ENCODE measurements at places on chromosomes 3 and 15.

DNA sequence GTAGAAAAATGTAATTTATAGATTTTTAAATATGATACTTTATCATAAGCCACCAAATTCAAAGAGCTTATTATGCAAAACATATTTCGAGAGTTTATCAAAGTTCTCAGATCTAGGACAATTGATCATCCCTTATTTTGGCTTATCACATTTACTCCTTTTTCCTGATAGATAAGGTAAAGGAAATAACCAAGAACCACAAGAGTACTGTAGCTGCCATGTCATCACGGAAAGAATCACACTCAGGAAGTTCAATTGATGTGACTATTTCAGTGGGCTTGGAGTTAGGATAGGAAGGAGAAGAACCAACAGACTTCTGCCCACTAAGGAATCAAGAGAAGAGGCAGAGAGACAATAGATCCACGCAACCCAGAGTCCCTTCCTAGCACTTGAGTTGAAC is 142.7 kb upstream of the TMCO5A start:
- DNase-seq: no peak

DNA sequence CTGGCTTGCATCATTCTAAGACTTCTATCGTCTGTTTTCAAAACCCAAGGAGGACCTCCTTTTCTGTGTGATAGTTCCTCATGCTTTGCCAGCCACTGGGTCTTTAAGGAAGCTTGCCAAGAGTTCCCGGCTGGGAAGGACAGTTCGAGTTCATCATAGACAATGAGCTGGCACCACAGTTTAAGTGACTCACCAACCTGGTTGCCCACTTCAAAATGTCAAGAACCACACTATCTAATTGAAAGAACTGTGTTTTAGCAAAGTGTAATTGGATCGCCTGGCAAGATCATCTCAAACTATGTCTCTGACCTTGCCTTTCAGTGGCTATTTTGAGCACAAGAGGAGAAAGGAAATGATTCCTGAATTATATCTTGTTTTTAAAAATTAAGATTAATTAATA is 27.9 kb downstream of the SOX2 start:
- no peak for DNase-seq

DNA sequence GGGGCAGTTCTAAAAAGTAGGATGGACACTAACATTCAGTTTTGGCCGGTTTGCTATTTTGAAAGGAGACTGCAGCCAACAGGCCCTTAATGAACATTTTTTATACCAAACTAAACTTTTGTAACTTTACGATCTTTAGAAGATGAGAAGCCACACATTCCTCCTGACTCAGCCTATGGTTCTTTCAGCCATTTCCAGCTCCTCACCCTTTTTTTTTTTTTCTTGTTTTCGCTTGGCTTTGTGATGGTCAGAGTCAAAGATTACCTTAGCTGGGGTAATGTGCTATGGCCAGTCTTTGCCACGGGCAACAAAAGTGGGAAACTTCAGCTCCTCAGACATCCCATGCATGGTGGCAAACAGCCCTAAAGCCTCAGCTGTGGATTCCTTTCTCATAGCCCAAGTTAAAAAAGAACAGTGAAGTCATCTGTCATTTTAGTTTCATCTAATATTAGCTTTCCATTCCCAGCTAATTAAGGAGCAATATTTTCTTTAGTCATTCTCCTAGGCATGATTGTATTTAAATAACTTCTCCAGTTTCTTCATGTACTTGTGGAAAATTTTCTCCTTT is 368.7 kb downstream of the MFSD1 start:
- DNase-seq: no peak

- DNase-seq: peak; percentile 75
Measured at GRCh38 chr3:126679318-126679751, 24.4 kb upstream of the TXNRD3 start.

DNA sequence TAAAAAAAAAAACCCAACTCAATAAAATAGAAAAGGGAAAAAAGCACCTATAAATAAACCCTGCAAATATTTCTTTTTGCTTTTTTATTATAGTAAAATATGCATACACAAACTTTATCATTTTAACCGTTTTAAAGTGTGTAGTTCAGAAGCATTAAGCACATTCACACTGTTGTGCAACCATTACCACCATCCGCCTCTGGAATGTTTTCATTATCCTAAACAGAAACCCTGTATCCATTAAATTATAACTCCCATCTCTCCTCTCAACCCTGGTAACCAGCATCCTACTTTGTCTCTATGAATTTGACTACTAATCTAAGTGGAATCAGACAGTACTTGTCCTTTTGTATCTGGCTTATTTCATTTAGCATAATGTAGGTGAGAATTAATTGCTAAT is 15.0 kb downstream of the CDCP1 start:
- DNase-seq: no peak

GRCh38 chr3:15861163-15861562 is 63.4 kb upstream of the ANKRD28 start:
- DNase-seq: no peak

- DNase-seq: no peak
Measured at GRCh38 chr15:43095708-43096347, 10.0 kb downstream of the UBR1 start.

GRCh38 chr15:90213122-90213817 is 12.1 kb downstream of the SEMA4B start:
- DNase-seq: no peak

- no peak for DNase-seq
Measured at GRCh38 chr3:133271539-133271938, 128.3 kb upstream of the BFSP2 start.

DNA sequence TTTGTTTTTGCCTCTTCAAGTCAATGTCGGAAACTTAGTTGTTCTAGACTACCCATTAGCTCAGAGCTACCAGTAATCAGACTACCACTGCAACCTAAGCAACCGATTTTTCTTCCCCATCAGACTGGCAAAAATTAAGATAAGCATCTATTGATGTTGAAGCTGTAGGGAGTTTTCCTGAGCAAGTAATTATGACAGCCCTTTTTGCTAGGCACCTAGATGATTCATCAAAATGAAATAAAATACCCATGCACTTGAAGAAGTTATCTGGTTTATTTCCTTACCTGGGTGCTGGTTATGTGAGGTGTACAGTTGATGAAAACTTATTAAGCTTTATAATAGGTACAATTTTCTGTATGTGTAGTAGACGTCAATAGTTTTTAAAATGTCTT is 554 bp upstream of the COMMD4 start:
- DNase-seq: no peak

DNA sequence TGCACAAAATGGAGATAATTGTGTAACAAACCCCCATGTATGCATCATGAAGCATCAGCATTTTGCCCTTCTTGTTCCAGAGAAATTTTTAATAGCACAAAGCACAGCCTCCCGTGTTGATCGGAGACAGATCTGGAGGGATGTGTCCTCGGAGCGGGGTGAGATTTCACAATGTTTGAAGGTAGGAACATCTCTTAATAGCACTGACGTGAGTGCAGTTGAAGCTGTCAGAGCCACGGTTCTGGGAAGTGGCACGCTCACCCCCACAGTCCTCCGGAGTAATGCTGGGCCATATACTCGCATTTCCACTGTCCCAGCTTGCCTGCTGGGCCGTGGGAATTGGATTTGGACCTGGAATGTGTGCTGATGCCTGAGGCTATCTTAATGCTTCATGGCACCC is 24.1 kb downstream of the ARPP21 start:
- no peak for DNase-seq

DNA sequence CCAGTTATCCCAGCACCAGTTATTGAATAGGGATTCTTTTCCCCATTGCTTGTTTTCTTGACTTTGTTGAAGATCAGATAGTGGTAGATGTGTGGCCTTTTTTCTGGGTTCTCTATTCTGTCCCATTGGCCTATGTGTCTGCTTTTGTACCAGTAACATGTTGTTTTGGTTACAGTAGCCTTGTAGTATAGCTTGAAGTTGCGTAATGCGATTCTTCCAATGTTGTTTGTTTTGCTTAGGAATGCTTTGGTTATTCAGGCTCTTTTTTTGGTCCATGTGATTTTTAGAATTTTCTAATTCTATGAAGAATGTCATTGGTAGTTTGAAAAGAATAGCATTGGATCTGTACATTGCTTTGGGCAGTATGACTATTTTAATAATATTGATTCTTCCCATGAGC is 94.3 kb upstream of the CHMP2B start:
- DNase-seq: no peak

- peak; percentile 63 for DNase-seq
Measured at GRCh38 chr3:107999215-107999775, 91.5 kb downstream of the CD47 start.

DNA sequence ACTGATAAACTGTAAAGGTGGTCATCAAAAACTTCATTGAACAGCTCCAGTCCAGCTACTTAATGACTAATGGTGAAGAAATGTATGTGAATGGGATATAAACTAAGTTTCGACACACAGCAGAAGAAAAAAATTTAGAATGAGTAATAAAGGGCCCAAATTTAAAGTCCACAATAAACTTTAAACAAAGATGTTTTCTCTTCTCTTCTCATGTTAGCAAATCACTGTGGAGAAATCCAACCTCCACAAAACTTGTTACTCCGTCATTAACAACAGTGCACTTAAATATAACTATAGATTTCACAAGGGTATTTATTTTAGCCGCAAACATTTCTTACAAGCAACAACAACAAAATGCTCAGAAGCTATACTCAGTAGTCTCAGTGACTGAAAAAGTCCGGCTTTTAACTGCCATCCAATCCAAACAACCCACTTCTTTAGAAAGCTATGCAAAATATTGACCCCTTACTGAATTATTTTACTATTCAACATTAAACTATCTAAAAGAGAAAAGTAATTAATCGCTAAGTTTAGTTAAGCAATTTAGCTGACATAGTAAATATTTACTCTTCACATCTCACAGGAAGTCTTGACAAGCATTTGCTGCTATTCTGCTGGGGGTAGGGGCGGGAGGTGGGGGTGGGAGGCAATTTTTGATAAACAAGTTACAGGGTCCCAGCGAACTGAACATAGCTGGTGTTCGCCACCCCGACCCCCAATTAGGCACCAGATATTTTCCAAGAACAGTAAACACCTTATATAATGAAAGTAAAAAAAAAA is 2.4 kb downstream of the IGF2BP2 start:
- no peak for DNase-seq

GRCh38 chr3:192444096-192444790 is 283.1 kb downstream of the FGF12 start:
- peak; percentile 72 for DNase-seq

GRCh38 chr3:11717768-11718636 is 74.3 kb upstream of the VGLL4 start:
- DNase-seq: no peak

DNA sequence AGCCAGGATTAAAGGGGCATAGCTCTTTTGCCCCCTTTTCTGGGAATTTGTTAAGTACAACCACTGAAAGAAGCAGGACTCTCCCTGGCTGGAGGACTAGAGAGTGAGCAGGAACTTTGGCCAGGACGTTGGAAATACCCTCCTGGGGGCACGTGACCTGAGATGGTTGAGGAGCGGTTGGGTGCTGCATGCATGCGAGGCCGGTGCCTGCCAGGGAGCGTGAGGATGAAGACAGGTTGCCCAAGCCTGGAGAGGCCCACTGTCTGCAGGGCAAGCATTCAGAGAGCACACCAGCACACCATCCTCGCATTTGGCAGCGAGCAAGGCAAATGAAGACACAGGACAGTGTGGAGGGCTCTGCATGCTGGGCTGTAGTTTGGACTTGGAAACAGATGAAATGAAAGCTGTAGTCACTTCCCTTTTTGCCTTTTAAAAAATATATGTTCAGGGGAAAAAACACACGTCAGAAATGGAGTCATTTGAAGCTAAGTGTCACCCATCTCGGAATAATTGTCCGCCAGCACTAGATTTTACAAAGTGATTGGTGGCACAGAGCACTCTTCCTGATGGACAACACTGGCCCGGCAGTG is 217.6 kb downstream of the SLCO3A1 start:
- DNase-seq: no peak

GRCh38 chr3:146390957-146391356 is 78.4 kb downstream of the PLSCR2 start:
- DNase-seq: no peak

GRCh38 chr15:89971592-89971997 is 29.5 kb upstream of the ZNF710 start:
- peak; percentile 58 for DNase-seq

- no peak for DNase-seq
Measured at GRCh38 chr3:21117370-21117769, 633.6 kb downstream of the ZNF385D start.

GRCh38 chr15:43132830-43133429 is 456 bp upstream of the TMEM62 start:
- DNase-seq: no peak

DNA sequence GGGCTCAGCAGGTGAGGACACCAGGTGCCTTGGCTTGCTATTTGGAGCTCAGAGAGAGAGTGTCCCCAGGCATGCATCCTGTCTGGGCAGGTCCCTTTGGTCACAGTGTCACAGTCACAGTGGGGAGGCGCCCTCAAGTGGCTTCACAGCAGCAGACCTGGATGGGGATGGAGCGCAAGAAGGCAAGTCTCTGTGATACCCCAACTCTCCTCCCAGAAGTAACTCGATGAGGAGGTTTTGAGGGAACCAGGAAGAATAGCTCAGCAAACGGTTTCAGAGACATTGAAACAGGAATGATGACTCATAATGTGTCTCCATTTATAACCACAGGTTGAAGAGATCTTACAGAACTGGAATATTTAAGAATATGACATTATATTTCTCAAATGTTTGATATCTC is 66.5 kb upstream of the SH3GL3 start:
- DNase-seq: no peak

Data from NT2/D1 (cell line).